ENCODE measurements at places on chromosomes 1 and 21. TPM values are rescaled to one million over a fixed set of nuclear protein-coding genes. Genes with fewer than 3 reads are reported as not detected.

GRCh38 chr1:245874942-245875580 is 632.0 kb downstream of the SMYD3 start:
- no peak for DNase-seq

DNA sequence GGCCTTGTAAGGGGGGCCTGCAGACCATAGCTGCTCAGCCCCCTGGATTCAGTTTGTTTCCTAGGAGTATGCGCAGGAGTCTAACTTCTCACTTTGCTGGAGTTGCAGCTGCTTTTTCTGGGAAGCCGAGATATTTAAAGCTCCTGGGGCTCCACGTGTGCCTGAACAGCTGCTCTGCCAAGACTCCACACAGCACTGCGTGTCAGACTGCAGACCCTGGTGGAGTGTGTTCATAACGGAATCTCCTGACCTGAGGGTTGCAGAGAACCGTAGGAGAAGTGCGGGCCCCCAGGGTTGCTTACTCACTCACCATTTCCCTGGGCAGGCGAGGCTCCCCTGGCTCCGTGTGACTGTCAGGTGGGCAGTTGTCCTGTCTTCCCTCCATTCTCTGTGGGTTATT is 474.3 kb upstream of the TMPRSS15 start:
- no peak for DNase-seq

DNA sequence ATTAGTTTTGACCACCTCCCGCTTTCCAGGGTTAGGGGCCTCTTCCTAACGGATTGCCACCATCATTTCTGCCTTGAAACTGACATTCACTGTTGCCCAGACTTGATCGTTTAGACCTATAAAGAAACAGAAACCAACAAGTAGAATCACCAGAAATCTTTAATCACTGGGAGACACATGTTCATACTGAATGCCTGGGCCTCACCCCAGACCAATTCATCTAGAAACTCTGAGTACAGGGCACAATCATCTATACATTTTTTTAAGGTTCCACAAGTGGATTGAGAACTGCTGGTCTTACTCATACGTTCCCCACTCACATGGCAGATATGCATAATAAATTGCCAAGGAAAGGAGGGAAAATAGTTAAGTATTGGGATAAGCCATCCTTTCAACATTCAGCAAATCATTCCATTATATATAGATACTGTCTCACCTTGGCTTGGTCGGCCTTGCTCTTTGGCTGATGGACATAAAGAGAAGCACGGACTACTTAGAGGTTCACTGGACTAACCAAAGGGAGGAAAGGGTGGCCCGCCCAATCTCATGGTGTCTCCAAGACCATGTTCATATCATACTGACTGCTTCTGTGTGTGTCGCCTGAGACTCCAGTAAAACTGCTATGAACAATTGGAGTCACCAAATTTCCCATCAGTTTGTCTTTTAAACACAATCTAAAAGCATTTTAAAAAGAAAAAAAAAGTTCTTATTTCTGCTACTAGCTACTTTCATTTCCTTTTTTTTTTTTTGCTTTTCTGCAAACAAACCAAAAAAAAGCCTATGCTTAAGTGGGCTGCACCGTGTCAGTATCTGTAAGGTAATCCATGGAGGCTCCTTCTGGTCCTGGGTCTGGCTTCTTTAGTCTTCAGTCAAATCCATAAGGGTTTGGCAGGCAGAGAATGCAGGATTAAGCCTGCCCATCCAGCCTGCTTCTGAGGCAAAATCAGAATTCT is 9.4 kb upstream of the TARBP1 start:
- no peak for DNase-seq

GRCh38 chr1:247824023-247824422 is at the start of gene OR14A16:
Gene OR14A16 (minus strand): TSS chr1:247824119. CDS start chr1:247815729, 8,390 bp downstream.
- DNase-seq = no peak

Gene FBXO2
- 8.4 TPM for total RNA-seq

DNA sequence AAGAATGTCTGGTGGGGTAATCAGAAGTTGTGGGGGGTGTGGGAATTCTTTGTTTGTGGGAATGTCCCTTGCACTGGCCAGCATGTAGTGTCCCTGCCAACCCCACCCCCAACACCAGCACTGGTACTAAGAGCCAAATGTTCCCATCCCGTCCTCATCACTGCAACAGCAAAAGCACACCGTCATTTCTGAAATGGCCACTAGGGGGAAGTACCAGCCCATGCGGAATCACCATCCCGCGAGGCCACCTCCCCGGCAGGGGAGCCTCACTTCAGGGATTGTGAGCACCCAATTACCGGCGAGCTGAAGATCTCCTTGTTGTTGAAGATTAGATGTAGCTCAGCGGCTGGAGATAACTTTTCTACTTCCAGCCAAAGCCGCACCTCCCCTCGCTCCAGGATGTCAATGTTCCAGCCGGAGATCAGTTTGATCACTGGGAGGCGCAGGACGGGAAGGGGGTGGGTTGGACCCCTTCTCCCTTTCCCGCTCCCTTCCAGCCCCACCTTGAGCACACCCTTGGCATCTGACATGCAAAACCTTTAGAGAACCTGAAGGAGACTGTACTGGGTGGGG is 41.0 kb downstream of the MYOM3 start:
- DNase-seq = peak; percentile 38

DNA sequence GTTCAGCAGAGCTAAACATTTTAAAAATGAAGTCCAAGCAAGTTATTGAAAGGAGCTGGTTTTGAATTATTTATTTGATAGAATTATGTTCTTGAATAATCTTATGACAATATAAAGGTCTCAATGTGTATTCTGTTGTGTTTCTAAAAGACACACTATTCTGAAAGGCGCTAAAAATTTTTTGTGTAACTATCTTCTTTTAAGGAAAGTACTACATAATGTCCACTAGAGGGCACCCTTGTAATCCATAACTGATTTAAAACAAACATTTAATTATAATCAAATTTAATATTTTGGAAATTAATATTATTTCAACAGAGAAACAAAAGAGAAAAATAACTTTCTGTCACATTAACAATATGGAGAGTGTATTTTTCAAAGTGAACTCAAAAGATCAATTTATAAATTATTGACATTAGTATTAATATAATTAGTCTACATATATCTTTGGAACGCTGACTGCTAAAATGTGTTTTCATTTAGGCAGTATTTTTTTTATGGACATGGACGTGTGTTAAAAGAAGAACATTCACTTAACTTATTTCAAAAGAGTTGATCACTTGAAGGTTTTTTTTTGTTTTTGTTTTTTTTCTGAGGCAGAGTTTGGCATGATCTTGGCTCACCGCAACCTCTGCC is 248.4 kb downstream of the DENND1B start:
- no peak for DNase-seq

Data from T-cell (primary cell).